Peyer's patch (tissue), 4 donors: ENCODE measurements at places on chromosomes 2 and 18. TPM values are rescaled to one million over a fixed set of nuclear protein-coding genes. Genes with fewer than 3 reads are reported as not detected.

DNA sequence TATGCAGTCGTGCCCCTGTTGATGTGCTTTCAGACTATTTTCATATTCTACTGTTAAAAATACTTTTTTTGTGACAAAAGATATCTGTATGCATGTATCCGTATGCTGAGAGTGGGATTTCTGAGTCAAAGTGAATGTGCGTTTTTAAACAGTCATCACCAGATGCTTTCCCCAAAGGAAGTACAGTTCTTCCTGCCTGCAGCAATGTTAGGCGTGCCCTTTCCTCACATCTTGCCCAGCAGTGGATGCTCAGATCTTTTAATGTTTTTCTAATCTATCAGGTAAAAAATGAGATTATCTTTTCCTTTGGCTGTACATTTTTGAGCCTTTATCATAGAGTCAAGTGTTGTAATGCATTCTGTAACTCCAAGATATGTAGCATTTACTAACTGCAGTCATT is 111.7 kb downstream of the PTPRM start:
- DNase-seq, result no peak

DNA sequence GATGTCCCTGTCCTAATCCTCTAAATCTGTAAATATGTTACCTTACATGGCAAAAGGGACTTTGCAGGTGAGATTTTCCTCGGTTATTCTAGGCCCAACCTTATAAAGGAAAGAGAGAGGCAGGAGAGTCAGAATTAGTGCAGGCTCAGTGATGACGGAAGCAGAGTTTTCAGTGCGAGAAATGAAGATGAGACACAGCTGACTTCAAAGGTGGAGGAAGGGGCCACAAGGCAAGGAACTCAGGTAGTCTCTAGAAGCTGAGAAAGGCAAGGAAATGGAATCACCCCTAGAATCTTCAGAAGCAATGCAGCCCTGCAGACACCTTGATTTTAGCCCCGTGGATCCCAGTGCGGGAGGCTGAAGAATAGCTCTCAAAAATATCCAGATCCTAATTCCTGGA is 7.2 kb upstream of the LCLAT1 start:
- DNase-seq, result no peak

FAM117B gene
- 10.5 TPM for total RNA-seq

DNA sequence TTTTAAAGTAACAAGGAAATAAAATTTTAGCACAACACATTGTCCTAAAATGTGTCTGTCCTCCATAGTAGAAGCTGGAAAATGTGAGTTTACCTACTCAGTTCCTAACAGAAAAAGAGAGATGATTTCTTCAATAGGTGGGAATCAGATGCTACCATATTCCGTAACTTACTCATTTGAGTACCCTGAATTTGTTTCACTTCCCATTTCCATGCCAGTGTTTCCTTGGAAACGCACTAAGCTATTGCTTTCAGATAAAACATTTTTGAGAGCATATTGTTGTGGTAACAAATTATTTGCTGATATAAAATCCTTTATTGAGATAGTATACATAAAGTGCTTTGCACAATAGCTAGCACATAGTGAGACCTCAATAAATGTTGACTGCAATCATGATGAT is 137.5 kb upstream of the BARD1 start:
- no peak for DNase-seq

SOX11 gene
- total RNA-seq, result not detected

NMUR1 gene
- total RNA-seq, result 3.1 TPM

- no peak for DNase-seq
Measured at GRCh38 chr18:58177004-58177717, 133.1 kb downstream of the NEDD4L start.

- no peak for DNase-seq
Measured at GRCh38 chr2:42289222-42289621, 71.8 kb downstream of the COX7A2L start.

- DNase-seq, result peak; percentile 79
Measured at GRCh38 chr2:204145263-204145751, 208.7 kb downstream of the ICOS start.

DNA sequence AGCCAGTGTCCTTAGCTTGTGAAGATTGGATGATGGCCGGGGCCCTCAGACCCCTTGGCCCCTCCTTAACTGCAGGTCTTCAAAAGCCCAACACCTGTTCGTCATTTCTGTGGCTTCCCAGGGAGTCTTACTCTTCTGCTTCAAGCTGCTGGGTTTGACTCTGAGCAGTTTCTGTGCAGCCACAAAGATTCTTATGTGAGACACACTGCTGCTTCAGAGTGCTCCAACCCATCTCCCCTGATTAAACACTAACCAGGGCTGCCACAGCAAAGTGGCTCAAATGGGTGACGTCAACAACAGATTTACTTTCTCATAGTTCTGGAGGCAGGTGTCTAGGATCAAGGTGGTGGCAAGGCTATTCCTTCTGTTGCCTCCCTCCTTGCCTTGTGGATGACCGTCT is 40.8 kb downstream of the TSN start:
- no peak for DNase-seq

MC4R gene
- not detected for total RNA-seq

GRCh38 chr2:178152033-178152432 is 39.8 kb downstream of the RBM45 start:
- DNase-seq, result no peak

GRCh38 chr2:105537920-105538319 is 139.1 kb upstream of the FHL2 start:
- DNase-seq, result no peak

FBXO48 gene
- total RNA-seq, result 1.2 TPM

- DNase-seq, result no peak
Measured at GRCh38 chr2:157329524-157329923, 3.9 kb upstream of the ERMN start.

DNA sequence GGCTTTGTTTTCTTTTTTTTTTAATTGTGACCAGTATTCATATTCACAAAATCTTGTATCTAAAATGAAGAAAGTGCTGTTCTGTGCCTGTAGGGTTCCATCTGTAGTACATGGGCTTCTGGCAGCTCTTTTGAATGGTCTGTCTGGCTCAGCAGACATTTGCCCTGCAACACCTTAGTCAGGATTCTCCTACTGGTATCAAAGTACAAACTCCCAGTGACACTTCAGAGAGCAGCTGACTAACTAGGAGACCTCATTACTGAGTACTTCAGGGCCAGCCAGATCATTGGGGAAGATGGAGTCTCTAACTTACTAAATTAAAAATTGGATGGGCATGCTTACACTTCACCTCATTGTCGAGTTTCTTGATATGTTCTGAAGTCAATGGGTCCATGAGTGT is 39.7 kb downstream of the GRHL1 start:
- no peak for DNase-seq

- no peak for DNase-seq
Measured at GRCh38 chr2:136534811-136535210, 230.5 kb upstream of the THSD7B start.

TDRD15 gene
- not detected for total RNA-seq
